Foreskin fibroblast (primary cell): ENCODE measurements at places on chromosomes 6 and 20.

- no peak for DNase-seq
Observed at GRCh38 chr20:1500496-1500895, 9.3 kb upstream of the SIRPB2 start.

DNA sequence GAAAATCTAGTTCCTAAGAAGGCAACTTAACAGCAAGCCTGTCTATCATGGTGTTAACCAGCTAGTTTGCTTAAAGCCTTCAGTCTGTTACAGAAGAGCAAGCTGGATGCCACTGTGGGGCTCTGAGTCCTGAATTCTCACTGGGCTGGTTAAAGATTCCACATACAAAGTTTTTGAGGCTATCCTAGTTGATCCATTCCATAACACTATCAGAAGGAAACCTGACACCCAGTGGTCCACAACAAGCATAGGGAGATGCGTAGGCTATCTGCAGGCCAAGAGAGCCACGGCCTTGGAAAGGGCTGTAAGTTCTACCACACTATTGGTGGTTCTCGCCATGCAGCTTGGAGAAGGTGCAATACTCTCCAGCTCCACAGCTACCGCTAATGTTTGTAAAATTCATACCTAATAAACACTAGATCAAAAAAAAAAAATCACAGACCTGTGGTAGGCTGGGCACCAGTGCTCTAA is 420 bp upstream of the MCCD1 start:
- DNase-seq, result peak; percentile 28

DNA sequence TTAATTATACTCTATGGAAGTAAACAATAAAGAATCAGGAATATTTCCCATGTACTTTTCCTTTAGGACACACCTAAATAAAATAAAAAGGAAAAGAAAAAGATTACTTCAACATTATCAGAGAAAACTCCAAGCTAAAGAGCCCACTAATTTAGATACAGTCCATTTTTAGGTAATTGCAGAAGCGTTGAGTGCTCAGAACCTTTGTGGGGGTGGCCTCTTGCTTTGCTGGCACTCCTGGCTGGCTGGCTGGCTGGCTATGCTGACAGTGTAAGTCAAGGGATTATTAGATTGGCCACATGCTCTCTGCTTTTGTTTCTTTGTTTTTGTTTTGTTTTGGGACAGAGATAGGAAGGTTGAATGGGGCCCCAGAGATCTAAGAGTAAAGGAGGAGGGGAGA is at the start of gene GJE1:
TSS of gene GJE1 (plus strand) at position 301 of the 400 bp plus-strand sequence. CDS start 234 bp downstream, outside the sequence.
- no peak for DNase-seq

GRCh38 chr6:157124485-157125254 is 198.6 kb downstream of the TMEM242 start:
- DNase-seq, result no peak

- DNase-seq, result no peak
Observed at GRCh38 chr6:43758617-43759050, 11.4 kb upstream of the VEGFA start.

GRCh38 chr6:127267646-127268625 is 1.3 kb downstream of the RNF146 start:
- no peak for DNase-seq

DNA sequence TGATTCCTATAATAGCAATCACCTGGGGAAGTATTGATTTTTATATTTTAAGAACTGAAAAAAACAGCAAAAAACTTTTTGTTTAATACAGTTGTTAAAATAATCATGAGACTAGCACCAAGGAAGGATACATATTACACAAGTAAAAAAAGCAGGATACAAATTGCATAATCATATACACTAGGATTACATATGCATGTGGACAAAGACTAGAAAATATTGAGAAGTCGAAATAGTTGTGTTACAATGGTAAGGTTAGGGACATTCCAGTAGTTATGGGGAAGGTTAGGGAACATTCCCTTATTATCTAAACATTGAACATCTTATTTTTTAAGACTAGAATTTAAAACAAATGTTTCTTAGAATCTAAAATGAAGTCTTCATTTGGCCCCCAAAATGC is 9.5 kb downstream of the NUS1 start:
- no peak for DNase-seq

DNA sequence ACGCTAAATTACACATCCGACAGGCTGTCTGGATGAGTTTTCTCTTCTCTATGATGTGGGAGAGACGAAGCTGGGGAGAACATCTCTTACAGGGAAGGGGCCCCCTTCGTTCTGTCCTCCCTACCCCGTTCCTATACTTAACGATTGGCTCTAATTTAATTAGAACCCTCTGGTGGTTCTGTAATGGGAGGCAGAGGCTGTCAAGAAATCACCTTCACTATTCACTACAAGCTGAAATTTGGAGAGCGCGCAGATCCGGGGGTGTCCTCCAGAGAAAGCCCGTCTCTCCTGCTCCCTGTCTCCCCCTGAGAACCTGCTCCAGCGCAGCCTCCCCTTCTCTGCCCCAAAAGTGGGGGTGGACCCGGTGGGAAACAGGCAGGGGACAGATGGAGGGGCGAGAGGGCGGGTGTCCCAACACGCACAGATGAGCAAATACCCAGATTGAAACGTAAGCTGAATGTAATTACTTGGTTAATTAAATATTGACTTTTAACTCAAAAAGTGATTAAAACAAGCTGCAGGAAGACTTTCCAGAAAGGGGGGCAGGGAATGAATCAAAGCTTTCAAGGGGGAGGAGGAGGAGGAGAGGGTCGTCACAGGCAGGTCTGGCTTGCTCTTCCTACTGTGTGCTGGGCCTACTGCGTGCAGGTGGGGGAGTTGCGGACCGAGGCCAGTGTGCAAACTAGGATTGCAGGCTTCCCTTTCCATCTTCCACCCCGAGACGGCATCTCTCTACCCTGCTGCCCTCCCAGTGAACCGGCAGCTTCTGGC is 1.3 kb downstream of the SULF2 start:
- DNase-seq, result no peak

- no peak for DNase-seq
Observed at GRCh38 chr6:49151957-49152356, 311.1 kb downstream of the MMUT start.

GRCh38 chr6:142760152-142760551 is 184.8 kb downstream of the HIVEP2 start:
- DNase-seq, result peak; percentile 69

GRCh38 chr6:83183082-83183828 is 9.8 kb downstream of the PGM3 start:
- peak; percentile 92 for DNase-seq

DNA sequence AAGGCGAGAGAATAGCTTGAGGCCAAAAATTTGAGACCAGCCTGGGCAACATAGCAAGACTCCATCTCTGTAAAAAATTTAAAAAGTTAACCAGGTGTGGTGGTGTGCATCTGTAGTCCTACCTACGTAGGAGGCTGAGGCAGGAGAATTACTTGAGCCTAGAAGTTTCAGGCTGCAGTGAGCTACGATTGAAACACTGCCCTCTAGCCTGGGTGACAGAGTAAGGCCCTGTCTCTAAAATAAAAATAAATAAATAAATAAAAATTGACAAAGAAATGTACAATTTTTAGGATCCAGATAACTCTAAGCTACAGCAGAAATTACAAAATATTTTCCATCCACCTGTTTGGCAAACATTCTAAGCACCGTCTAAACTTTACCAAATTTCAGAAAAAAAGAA is 941.0 kb upstream of the ADGRB3 start:
- DNase-seq, result no peak

- no peak for DNase-seq
Observed at GRCh38 chr6:70622461-70622860, 45.2 kb upstream of the SMAP1 start.

GRCh38 chr6:161080263-161080970 is 88.8 kb downstream of the MAP3K4 start:
- DNase-seq, result no peak

GRCh38 chr6:33297956-33298772 is 578 bp downstream of the RGL2 start:
- peak; percentile 84 for DNase-seq

GRCh38 chr6:69861986-69862385 is 4.4 kb upstream of the COL19A1 start:
- DNase-seq, result no peak
